Amniotic epithelial cell (primary cell): ENCODE measurements at places on chromosomes 3 and 15.

DNA sequence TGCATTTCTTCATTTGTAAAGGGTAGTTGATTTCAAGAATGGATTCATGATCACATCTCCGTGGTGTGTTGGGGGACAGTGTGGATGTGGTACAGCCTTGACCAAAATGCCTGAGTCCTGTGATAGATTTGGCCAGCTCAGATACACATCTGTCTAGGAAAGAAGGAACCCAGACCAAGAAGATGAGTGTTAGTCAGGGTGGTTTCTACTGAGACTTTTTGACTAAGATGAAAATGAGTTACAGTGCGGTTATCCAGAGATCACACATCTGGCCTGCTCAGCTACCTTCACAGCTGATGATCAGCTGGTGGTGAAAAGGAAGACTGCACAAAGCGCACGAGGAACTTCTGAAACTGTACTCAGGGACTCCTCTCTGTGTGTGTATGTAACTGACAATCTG is 68.0 kb downstream of the FNDC3B start:
- DNase-seq: peak; percentile 44

- peak; percentile 32 for DNase-seq
Observed at GRCh38 chr15:42165106-42165505, 8.7 kb upstream of the PLA2G4F start.

GRCh38 chr15:95249524-95249923 is 1018.2 kb downstream of the MCTP2 start:
- no peak for DNase-seq

DNA sequence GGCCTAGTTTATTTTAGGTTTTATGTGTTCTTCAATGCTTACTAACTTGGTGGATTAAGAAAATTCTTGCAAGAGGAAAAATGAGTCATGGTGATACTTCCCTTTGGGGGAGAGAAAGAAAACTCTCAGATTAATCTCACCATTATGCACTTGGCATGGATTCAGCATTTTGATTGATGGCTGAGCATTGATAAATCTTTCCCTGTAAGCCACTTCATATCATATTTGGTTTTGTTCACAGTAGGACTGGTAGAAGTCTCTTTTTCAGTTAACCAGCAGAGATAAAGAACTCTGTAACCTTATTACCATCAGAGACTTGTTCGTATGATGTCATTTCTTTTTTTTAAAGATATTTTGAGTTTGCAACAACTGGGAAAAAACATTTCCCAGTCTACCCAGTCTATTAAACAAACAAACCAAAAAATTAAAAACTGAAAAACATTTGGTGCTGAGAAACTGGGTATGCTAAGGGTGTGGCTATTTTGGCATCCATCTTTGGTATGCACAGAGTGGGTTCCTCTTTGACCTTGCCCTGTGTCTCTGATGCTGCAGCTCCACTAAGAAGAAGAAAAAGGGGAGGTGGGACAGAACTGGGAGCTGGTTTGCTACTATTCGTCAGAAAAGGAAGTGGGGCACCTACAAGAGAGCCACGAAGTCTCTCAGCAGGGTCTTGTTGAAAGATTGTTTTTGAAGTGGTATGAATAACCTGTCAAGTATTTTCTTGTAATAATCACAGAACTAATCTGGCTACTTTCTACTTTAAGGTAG is 17.2 kb downstream of the TMOD3 start:
- DNase-seq: peak; percentile 93

DNA sequence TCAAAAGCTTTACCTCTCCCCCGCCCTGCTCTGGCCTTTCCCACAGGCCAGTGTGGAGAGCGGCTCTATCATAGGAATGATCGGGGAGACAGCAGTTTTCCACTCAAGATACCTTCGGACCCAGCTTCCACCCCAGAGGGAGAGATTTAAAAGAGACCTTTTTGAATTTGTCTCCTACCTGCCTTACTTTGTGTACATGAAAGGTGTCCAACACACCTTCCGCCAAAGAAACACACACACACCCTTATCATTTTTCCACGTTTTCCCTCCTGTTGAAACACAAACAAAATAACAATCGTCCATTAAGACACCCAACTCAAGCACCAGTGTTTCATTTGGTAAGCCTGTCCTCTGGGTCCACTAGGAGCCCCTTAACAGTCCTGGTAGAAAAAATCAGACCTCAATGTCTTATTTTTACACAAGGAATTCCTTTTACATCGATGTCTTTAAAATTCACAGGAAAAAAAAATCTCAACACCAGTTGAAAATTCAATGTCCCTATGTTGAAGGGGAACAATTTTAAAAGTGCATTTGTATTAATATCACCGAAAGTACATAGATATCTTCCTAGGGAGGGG is 4.0 kb downstream of the HES1 start:
- DNase-seq: no peak

DNA sequence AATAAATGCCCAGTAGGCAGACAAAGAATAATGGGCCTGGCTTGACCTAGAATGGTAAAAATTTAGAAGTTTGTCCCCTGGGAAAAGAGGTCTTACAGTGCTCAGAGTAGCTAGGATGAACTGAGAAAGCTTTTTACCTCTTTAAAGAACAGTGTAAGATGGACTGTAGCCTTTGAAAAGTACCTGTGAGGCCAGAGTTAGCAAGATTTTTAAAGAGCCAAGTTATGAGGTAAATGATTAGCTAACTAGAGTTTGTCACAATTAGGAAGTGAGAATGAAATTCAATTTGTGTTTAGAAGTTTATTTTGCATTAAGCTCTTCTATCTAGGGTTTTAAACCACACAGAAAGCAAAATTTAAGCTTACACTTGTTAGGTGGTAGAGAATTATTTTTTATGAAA is 480.9 kb downstream of the ZIC1 start:
- no peak for DNase-seq

GRCh38 chr3:186427627-186428281 is 65.7 kb upstream of the DGKG start:
- no peak for DNase-seq

GRCh38 chr15:29259233-29259632 is 10.4 kb downstream of the NSMCE3 start:
- DNase-seq: no peak

- DNase-seq: no peak
Observed at GRCh38 chr3:41997702-41998550, 36.0 kb upstream of the ULK4 start.
